Nucleus accumbens (tissue), 56 donors: ENCODE measurements at places on chromosomes 5 and 9.

- no peak for DNase-seq
These were observed 1118.5 kb downstream of the PTPRD start for GRCh38 chr9:9494336-9494735.

GRCh38 chr9:120365386-120365785, 214.6 kb downstream of the CDK5RAP2 start:
- DNase-seq: no peak

- DNase-seq: no peak
These were observed 2.2 kb upstream of the SHROOM1 start for GRCh38 chr5:132832612-132833011.

DNA sequence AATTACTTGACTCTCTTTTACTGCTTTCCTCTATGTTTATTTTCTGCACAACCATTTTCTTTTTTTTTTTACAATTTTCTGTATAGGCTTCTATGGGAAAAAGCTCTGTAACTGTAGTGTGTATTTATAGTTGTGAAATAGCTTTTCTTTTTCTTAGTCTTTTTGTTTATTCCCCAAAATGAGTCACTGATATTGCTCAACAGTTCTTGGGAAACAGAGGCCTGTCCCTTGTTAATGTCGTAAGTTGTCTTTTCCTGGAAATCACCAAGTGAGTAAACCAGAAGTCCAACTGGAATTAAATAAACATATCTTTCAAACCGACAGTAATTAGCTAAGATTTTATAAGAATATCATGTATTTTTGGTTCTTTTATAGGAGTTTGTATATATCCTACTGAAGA, 325.1 kb upstream of the PRR16 start:
- DNase-seq: no peak

DNA sequence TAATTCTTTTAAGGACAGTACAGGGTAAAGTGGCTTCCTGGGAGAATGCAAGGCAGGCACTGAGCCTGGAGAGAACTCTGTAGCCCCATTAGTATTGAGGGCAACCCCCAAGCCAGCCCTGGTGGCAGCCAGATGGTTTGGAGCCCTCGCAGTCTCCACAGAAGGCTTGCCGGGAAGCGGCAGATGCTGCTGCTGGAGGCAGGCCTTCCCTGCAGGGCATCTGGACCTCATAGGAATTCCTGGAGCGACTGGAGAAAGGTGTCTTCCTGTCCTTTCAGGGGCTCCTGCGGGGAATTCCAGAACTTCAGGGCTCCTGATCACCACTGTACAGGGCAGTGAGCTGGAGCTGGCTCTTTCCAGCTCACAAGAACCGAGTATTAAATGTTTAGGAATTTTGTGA, 167.5 kb downstream of the INSYN2B start:
- DNase-seq: no peak

- DNase-seq: no peak
These were observed 526.5 kb upstream of the NUDT12 start for GRCh38 chr5:104088876-104089778.

GRCh38 chr5:23053846-23054245, 200.7 kb upstream of the CDH12 start:
- no peak for DNase-seq

GRCh38 chr5:9838916-9839315, 208.8 kb upstream of the TAS2R1 start:
- DNase-seq: no peak

GRCh38 chr5:41334758-41335157, 121.4 kb upstream of the C6 start:
- peak; percentile 21 for DNase-seq

DNA sequence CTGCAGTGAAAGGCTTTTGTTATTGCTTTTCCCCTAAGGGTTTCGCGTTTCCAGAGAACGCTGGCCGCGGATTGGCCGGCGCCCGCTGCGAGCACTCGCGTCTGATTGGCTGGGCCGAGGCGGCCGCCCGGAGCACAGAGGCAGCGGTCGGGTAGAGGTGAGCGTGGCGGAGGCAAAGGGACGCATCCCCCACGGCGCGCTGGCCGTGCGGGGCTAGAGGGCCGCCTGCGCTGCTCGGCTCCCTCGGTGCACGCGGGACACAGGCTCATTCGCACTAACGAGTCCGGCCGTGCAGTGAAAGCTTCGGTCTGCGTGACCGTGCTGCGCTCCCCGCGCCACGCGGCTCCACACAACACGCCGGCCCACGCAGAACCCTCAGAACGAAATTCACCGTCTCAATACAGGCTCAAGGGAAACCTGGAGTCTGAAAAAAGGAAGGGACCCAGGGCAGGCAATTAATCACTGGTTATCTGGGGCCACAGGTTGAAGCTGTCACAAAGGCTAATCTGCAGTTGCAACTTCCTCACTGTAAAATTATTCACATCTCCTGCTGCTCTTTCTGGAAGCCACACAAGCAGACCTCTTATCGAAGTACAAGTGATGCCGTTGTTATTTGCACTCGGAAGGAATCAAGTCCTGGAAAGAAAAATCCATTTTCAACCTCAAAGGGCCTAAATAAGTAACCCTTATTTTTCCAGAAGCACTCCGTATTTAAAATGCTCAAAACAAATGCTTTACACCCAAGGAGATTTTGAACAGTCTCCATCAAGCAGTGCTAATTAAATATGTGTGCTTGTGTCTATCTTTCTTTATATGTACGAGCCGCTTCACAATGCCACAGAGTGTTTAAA, 94.6 kb downstream of the ZNF608 start:
- peak; percentile 91 for DNase-seq

GRCh38 chr9:130791303-130791894, 43.7 kb upstream of the ABL1 start:
- no peak for DNase-seq

DNA sequence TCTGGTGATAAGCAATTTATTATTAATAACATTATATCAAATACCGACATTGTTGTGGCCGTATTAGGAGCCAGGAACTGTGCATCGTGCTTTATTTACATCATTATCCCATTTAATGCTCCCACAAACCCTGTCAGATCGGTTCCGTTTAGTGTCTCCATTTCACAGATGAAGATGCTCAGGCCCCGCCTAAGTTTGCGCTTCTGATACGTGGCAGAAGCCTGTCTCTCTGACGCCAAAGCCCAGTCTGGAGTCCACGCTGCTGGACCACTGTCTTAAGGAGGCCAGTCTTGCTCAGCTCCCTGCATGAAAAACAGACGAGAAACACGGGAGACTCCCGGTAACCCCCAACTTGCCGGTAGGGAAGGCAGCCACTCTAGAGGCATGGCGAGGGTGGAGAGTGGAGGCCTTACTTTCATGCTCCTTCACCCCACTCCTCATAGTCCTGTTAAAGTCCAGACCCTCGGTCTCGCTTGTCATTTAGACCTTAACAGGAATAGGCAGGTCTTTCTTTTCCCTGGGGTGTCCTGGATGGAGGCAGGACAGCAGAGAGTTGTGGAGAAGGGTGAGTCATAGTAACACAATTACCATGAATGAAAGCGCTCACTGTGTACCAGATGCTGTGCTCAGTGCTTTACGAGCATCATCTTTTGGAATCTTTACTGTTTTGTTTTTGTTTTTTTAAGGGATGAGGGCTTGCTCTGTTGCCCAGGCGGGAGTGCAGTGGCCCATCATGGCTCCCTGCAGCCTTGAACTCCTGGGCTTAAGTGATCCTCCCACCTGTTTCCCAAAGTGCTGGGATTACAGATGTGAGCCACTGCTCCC, 872 bp downstream of the TXNDC15 start:
- peak; percentile 51 for DNase-seq

DNA sequence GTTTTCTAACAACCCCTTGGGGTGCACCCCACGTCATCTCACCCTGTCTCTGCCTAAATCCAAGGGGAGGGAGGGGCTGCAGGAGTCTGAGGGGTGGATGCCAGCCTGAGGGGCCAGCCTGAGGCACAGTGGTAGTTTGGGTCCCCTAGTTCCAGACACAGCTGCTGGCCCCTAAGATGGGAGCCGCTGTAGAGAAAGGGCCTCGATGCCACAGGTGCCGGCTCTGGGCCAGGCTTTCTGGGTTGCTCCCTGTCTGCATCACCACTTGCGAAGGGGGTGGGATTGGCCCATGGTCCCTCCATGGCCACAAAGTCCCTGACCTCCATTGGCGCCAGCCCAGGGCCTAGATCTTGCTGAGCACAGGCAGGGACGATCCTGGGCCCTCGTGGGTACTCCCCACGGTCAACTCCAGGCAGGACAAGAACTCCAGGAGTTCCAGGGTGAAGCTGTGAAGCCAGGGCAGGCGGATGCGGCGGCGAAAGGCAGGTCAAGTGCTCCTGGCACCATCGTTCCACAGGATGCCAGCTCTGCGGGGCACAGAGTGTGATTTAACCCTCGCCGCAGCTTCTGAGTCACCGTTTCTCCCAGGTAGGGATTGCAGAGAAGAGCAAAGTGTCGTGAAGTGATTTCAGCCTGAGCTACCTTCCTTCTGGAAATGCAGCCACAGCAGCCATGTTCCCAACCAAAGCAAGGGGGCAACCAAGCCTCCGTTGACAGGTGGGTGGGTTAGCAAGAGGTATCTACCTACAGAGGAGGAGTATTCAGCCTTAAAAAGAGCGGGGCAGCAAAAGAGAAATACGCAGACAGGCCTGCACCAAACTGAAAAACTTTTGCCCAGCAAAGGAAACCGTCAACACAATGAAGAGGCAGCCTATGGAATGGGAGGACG, 41.6 kb upstream of the EXOC3 start:
- DNase-seq: no peak

- no peak for DNase-seq
These were observed 102.2 kb downstream of the ANGPTL2 start for GRCh38 chr9:127020036-127020801.

- DNase-seq: no peak
These were observed 46.3 kb upstream of the TBC1D9B start for GRCh38 chr5:179953987-179954386.

GRCh38 chr5:78888580-78889368, 96.3 kb downstream of the ARSB start:
- DNase-seq: no peak

DNA sequence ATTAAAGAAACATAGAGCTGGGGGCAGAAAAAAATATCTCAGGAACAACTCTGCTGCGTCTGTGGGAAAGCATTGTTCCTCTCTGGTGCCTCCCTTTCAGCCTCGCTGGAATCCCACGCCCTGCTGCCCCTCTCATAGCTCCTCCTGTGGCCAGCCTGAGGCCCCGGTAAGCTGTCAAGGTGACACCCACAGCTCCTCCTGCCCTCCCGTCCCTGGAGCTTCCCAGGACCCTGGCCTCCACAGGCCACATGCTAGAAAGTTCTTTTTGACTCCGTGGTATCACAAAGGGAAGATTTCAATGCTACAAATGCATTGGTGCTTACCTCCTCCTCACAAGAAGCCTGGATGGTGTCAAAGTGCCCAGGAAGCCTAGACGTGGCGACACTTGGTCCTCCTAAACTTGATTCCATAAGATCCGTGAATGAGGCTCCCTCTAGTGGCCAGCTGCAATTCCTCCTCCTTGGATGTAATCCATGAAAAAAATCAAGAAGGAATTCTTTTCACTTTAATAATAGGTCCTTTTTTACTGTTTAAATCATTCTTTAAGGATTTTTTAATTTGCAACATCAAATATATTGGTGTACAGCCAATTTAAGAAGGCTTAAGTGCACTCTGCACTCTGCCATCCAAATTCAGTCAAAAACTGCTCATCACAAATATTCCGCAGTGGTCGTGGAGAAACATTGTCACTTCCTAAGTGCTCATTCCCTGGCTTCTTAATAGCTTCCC, 104.9 kb downstream of the CFAP90 start:
- no peak for DNase-seq

DNA sequence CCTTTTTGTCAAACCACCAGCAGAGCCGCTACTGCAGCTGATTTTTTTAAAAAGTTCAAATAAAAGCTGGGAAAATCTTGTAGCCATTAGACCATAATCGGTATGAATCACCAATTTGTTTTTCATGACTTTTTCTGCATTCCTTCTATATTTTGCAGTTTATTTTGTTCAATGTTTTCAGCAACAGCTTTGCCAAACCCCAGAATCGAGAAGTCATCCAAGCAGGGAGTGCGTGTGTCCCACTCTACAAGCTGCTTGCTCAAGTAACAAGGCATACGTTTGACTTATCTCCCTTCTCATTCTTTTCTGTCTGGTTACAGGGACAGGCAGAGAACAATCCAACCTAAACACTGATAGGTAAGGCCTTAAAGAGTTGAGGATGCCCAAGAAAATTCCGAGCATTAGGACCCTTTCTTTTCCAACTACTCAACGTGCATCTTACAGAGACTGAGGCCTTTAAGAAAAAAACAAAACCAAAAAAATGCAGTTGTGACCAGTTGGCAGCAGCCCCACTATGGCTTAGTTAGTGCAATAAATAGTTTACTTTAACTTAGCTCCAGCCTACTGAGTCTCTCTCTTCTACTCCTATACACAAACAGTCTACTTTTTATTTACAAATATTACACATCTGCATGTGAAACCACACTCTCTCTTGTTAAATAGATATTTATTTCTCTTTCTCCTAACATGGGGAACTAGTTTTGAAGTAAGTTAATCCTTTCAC, 134.7 kb upstream of the SLIT3 start:
- DNase-seq: no peak

DNA sequence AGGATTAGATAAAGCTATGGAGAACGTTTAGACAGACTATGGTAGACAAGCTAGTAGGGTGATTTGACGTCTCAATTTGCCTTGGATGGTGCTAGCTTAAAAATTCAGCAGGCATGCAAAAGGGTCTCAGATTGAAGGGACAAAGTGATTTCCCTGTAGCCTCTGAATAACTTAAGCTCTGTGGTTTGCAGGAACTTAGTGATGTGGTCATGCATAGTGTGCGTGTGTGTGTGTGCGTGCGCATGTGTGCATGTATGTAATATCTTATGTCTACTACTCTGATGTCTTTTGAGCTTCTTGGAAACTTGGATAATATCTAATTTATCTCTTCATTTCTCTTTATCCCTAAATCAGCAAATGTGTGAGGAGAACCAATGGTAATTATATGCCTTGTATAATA, 183.6 kb upstream of the TNC start:
- no peak for DNase-seq

GRCh38 chr5:56683733-56684132, 131.6 kb upstream of the MAP3K1 start:
- DNase-seq: no peak

DNA sequence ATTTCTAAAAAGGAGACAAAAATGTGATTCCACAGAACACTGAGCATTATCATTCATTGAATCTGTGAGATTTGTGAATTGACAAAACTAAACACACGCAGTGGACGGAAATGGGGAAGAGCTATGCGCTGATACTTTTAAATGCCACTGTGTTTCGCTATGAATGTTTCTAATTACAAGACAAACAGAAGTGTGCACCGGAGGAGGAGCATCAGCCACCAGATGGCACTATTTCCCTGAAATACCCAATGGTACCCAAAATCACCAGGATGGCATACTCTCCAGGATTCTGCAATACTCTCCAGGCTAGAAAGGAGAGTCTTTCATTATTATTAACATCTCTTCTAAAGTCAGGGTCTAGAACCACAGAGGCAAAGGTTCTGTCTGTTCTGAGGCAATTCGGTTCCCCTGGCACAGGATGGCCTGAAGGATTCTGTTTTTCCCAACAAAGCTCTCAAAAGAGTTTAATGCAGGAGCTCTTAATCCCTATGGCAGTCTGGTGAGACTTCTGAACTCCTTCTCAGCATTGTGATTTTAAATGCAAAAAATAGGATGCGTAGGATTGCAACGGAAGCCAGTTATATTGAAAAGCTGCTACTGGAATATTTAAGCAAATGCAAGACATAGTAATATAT, 13.8 kb upstream of the PUM3 start:
- DNase-seq: peak; percentile 62

GRCh38 chr5:119011186-119011585, 22.8 kb upstream of the DTWD2 start:
- no peak for DNase-seq

- no peak for DNase-seq
These were observed 101.7 kb downstream of the ZNF354C start for GRCh38 chr5:179161901-179162300.

GRCh38 chr9:87184956-87185642, 237.8 kb upstream of the GAS1 start:
- DNase-seq: no peak
